ENCODE measurements at places on chromosomes 2 and 18.
A peak's percentile ranks its signal among the peaks of the same experiment; 100 is the strongest.

DNA sequence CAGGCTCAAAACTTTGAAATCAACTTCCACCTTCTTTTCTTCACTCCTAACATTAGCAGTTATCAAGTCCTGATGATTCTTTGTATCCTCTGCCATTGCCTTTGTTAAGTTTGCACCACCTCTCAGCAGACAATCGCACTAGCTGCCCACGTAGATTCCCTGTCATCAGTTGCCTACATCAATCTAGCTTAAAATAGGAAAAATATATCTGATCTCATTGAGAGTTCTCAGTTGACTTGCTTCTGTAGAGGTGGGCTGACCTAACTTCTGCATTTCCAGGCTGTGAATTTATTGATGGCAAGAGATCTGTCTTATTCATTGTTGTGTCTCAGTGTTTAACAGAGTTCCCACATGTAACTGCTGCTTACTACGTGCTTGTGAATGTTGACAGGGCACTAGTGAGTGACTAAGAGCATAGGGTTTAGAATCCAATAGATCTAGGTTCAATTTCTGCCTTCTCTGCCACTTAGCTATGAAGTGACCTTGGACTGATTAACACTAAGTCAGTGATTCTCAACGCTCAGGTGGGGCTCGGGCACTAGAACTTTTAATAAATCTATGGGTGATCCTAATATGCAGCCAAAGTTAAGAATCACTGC, 3.7 kb upstream of the INSIG2 start:
- no peak for DNase-seq

DNA sequence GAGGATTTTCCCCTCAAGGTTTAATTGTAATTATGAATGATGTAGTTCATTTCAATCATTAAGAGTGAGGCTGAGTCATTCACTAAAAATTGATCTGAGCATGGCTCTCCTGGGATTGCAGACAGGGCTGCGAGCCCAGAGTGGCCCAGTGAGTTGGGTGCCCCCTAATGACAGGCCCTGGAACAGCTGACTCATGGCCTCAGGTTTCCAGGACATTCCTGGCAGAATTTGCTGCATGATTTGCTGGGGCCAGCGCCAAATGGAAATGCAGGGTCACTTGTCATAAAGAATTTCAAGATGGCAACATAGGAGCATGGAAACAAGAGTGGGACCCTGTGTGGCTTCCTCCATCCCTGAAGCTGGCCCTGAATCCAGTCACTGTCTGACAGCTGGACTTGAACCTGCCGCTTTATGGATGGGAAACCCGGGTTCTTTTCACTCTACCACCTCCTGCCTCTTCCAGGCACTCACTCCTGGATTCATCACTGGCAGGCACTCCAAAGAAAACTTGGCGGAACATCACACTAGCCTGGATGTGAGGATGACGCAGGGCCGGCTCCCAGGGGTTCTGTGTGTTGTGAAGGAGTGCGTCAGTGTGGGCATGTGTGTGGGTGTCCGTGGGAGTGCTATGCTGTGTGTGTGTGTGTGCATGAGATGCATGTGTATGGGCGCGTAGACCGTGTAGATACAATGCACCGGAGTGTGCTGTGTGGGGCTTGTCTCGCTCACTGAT, 15.2 kb downstream of the OTOF start:
- DNase-seq, result no peak

- no peak for DNase-seq
Observed at GRCh38 chr2:96532641-96533291, 3.8 kb upstream of the ARID5A start.

GRCh38 chr2:218991674-218992168, 1.5 kb downstream of the CRYBA2 start:
- DNase-seq, result no peak

- no peak for DNase-seq
Observed at GRCh38 chr2:241126771-241127202, 22.5 kb downstream of the PASK start.

- DNase-seq, result peak; percentile 24
Observed at GRCh38 chr18:8008033-8008432, 440.9 kb downstream of the PTPRM start.

GRCh38 chr18:43271593-43272432, 5.5 kb downstream of the SYT4 start:
- DNase-seq, result peak; percentile 76

GRCh38 chr2:24076849-24077534, 866 bp upstream of the SF3B6 start:
- DNase-seq, result no peak

GRCh38 chr18:57715671-57716070, 87.4 kb downstream of the ATP8B1 start:
- no peak for DNase-seq

DNA sequence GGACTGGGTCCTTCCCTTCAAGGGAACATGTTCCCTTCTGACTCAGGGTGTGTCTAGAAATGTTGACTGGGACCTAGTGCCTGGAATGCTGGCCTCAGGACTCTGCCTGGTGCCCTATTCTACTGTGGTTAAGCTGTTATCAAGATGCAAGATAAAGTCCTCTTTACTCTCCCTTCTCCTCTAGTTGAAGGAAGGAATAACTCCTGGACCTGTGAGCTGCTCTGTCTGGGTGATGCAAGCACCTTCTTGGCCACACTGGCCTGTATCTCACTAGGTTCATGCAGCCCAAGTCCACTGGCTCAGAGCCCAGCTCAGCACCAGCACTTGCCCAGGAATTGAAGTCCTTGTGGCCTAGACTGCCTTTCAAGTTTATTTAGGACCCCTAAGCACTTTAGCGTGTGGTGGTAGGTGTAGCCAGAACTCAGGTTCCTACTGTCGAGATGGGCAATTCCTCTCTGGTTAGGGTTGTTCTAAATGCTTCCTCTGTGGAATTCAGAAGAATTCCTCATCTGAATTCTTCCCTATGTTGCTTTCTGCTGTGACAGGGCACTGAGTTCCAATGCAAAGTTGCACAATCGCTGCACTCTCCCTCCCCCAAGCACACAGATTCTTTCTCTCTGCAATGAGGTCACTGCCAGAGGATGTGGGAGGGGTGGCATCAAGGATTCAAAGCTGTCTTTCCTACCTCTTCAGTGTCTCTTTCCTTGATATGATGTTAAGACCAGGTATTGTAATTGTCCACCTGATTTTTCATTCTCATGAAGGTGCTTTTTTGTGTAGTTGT, 54.7 kb downstream of the VWC2L start:
- DNase-seq, result no peak

GRCh38 chr2:239190361-239190760, 210.5 kb downstream of the HDAC4 start:
- DNase-seq, result no peak

GRCh38 chr18:64966667-64967066, 784.1 kb upstream of the CDH7 start:
- peak; percentile 43 for DNase-seq

DNA sequence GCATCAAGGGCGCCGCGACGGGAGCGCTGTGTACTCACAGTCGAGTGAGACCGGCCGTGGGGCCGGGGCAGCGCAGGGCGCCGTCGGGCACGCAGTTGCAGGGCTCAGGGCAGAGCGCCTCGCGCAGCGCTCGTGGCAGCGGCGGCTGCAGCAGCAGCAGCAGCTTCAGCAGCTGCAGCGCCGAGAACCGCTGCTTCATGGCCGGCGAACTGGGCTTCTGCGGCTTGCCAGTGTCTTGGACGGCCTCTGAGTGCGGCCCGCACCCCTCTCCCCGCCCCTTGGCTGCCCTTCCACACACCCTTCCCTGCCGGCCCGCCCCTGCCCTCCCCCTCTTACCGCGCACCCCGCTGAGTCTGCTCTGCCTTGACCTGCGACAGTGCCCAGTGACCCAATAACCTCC, at the start of gene LHCGR:
Gene LHCGR, minus strand, starts transcription at position 252 of the 400 bp plus-strand sequence. Its CDS starts 53 bp downstream, at position 199.
- no peak for DNase-seq

- DNase-seq, result no peak
Observed at GRCh38 chr2:144927429-144927828, 407.5 kb upstream of the ZEB2 start.

GRCh38 chr2:37396890-37397565, 52.6 kb downstream of the QPCT start:
- DNase-seq, result no peak

DNA sequence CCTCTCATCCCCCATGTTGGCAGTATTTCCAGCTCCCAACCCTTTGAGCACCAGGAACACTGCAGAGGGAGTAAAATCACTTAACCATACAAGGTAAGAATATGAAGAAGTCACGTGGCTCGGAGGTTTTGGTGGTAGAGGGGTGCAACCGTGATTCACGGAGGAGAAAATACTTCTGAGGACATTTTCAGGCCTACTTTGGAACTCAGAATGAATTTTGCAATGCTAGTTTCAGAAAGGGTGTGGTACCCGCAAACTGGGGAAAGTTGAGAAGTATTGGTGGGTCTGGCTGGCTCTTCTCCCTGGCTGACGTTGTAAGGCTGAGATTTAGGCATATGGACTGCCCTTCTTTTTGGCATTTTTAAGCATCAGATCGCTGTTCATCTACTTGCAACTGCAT, 442 bp downstream of the SERPINB5 start:
- DNase-seq, result no peak

GRCh38 chr2:234438305-234438977, 58.4 kb downstream of the ARL4C start:
- no peak for DNase-seq

GRCh38 chr18:32771871-32772580, 797 bp downstream of the KLHL14 start:
- no peak for DNase-seq

- DNase-seq, result no peak
Observed at GRCh38 chr2:55311444-55311870, 42.4 kb upstream of the MTIF2 start.

DNA sequence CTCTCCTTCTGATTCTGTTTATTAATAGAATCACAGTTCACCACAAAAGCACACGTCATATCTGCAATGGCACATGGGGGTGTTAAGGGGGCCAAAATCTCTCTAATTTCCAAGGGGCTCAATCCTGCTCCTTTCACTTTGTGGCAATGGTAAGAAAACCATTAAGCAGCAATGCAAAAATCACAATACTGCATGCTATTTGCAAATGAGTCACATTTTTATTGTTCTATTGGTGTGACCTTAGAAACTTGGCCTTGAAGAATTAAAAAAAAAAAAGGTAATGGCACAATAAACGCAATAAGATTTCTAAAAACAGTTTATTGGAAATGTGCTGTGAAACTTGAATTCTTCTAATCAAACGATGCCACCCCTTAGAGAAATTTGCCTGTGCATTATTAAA, 251.5 kb downstream of the ZNF521 start:
- no peak for DNase-seq

DNA sequence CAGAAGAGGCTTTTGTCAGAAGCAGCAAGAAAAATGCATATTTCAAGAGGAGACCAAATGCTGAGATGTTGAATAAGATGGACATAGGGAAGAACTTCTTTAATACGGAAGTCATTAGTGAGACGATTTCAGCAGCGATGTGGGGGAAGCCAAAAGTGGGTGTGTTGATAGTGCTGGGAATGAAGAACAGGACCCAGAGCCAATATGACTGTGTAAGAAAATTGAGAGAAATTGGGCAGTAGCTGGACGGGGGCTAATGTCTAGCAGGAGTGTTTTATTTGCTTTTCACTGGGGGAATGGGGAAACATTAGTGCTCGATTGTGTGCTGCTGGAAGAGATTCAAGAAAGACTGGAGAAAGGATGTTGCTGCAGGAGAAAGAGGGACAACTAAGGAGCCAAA, 788.7 kb upstream of the KLHL29 start:
- DNase-seq, result no peak

GRCh38 chr2:11343650-11344341, 640 bp downstream of the ROCK2 start:
- no peak for DNase-seq

DNA sequence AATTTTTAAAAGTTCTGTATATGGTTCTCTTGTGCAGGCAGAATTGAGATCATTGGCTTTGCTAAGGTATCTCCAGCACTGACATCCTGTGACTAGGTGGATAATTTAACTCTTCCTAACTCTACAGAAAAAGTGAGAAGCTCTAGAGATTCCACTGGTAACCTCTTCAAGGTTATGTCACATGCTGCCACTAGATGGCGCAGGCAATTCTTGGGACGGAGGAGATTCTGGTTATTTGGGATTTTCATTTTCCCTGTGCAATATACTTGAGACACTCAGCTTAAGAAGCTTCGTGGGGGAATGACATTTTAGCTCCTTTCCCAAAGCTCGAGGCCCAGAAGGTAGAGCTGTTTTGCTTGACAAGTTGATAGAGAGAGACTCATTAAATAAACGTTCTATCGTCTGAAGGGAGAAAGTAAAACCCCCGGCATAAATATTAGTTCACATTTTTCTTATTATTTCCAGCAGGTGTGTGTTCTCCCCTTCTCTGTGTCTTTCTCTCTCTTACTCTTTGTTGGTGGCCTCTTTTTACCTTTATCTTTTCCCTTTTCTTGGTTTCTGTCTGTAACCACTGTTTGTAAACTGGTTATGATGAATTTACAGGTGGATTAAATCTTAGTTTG, 26.6 kb upstream of the LANCL1 start:
- peak; percentile 32 for DNase-seq

DNA sequence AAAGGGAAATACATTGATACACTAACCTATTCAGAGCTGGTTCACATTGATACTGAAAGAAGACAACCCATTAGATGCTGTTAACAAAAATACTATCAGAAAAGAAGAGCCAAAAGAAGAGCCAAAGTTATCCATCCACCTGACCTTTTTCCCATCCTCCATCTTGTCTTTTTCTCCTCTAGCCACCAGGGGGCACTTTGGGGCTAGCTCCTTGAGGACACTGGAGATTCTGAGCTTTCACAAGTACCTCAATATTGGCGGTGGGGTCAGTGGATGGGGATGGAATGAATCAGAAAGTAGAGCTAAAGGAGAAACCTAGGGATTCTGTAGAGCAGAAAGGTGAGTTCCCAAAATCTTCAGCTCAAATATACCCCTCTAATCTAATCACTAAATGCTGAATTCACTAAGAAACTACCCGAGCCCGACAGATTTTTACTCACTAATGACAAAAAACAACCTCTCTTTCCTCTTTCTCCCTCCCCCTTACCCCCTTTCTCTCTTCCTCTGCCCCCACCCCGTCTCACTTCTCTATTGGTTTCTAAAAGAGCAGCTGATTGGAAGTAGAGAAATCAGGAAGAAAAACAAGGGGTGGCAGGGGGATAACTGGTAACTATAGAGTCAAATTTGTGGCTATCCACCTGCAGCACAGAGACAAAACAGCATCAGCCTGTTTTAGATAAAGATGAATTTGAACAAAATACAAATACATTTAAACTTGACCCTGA, 203.3 kb downstream of the TCF4 start:
- DNase-seq, result no peak

- DNase-seq, result no peak
Observed at GRCh38 chr2:74006459-74006858, 21.7 kb downstream of the TET3 start.

Measured in NCI-H2227 treated with DMSO at 0.1 percent for 48 hours (cell line).